Bone marrow (tissue), 2 donors: ENCODE measurements at places on chromosomes 1 and 21.

DNA sequence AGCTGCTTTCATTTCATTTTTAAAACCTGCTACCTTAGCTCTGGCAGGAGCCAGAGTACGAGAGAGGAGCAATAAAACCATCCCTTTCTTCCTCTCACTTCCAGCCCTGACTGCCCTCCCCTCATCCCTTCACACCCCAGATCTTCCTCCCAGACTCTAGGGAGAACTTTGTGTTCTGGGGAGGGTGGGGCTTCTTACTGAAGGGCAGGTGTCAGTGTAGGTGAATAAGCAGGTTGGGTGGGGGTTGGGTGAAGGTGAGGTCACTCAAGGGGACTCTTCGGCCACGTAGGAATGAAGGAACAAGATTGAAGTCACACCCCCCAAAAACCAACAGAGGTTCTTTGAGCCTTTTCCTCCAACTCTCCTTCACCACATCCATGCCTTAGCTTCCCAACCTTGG lies 88.9 kb downstream of the CD58 start:
- DNase-seq: no peak

DNA sequence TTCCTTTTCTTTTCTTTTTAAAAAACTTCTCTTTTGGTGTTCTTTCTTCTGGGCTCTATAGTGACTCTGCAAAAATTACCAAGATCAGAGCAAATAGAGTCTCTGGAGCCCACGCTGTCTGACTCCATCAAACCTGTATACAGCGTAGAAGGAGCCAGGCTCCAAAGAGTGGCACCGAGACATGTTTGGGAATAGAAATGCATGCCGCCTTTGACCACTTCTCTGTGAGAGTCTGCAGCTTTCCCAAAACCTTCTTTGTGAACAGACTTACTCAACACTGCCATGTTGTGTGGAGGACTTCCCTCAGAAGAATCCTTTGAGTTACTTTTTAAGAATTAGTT lies 55.3 kb downstream of the GORAB start:
- no peak for DNase-seq

DNA sequence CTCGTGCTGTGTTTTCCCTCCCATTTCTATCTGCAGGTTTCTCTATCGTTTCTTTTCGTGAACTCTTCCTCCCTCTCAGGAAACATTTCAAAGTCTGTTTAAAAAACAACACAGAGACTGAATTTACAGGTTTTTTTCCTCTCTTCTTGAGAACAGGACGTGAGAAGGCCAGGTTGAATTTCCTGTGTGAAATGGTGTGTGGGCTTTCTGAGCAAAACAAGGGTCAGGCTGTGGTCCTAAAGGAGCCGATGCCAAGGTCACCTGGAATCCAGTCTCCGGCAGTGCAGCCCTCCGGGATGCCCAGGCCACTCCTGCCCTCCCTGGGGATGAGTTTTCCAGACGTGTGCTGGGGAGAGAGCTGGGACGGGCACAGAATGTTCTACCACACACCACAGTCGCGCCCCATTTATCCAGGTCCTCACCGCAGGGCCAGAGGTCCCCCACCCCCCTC lies 62.7 kb upstream of the RUNX3 start:
- no peak for DNase-seq

DNA sequence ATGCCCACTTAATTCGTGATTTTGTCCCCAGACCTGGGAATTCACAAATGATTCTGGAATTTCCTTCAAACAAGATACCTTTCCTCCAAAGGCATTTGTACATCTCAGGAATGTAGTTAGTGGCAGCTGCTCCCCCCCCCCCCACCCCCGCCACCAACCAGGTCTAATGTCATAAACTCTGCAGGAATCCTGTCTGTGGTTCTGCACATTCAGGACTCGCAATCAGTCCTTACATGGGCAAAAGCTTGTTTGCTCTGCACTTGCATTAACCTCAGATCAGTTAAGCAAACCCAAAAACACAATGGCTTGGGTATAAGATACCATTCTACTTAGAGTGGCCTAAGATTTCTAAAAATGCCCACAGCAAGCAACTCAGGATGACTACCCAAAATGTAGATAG lies 143.8 kb downstream of the TGFB2 start:
- no peak for DNase-seq

- no peak for DNase-seq
Observed at GRCh38 chr1:224219011-224219611, 36.1 kb downstream of the DEGS1 start.

- DNase-seq: no peak
Observed at GRCh38 chr1:217681806-217682205, 50.7 kb downstream of the SPATA17 start.

GRCh38 chr1:7422561-7422960 lies 348.5 kb upstream of the VAMP3 start:
- no peak for DNase-seq

- DNase-seq: no peak
Observed at GRCh38 chr1:189787201-189787600, 690.5 kb downstream of the BRINP3 start.

DNA sequence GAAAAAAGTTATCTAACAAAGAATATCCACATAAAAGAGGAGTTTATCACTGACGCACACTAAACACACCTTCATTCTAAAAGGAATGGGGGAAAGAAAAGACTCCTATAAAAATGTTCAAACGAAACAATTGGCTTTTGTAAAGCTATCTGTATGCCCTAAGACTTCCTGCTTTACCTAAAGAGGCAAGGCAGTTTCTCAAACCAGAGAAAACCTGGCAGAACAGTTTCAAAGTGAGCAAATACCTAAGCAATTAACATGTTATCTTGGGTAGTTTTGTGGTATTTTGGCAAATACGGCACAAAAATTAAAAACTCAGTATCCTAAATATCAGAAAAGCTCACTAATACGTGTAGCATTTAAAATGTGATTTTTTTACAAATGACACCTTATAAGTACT lies 1.9 kb downstream of the PUM1 start:
- DNase-seq: no peak

DNA sequence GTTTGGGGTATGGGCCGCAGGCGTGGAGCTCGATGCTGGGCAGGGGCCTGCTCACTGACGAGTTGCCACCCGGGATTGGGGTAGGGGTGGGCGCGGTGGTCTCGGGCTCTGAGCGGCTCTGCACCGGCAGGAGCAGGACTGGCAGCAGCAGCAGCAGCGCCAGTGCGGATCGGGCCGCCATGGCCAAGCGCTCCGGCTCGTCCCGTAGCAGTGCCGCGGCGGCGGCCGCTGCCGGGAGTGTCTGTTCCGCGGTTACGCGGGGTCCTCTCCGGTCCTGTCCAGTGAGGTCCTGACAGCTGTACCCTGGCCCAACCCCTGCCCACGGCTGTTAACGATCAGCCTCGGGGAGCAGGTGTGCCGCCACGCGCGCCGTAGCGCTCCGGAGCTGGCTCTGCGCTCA lies 26.5 kb downstream of the ADARB1 start:
- no peak for DNase-seq
